ENCODE measurements at places on chromosomes 16 and 17.

- no peak for DNase-seq
Observed at GRCh38 chr17:79695797-79696609, 34.7 kb upstream of the ENPP7 start.

GRCh38 chr16:78386557-78387324, 287.3 kb downstream of the WWOX start:
- no peak for DNase-seq

- DNase-seq = no peak
Observed at GRCh38 chr17:79821331-79822095, 17.7 kb downstream of the CBX4 start.

DNA sequence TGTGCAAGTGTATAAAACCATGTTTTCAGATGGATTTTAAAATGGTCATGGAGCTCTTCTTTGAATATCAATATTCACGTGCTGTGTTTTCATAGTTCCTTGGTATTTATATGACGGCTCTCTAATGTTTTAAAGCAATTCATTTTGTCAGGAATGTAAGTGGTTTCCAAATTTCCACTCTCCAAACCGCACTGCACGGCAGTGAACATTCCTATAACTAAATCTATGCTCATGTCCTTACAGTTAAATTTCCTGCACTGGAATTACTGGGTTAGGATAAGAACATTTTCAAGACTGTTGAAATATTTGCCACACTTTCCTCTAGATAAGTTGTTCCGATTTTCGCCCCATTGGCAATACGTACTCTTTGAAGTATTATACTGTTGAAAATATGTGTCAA, 398.9 kb downstream of the PMP22 start:
- DNase-seq = no peak

GRCh38 chr17:1087381-1088241, 90.7 kb downstream of the TIMM22 start:
- peak; percentile 48 for DNase-seq

- DNase-seq = no peak
Observed at GRCh38 chr16:87628940-87629339, 26.6 kb downstream of the JPH3 start.

GRCh38 chr16:11092788-11093571, 148.6 kb downstream of the CLEC16A start:
- DNase-seq = no peak

DNA sequence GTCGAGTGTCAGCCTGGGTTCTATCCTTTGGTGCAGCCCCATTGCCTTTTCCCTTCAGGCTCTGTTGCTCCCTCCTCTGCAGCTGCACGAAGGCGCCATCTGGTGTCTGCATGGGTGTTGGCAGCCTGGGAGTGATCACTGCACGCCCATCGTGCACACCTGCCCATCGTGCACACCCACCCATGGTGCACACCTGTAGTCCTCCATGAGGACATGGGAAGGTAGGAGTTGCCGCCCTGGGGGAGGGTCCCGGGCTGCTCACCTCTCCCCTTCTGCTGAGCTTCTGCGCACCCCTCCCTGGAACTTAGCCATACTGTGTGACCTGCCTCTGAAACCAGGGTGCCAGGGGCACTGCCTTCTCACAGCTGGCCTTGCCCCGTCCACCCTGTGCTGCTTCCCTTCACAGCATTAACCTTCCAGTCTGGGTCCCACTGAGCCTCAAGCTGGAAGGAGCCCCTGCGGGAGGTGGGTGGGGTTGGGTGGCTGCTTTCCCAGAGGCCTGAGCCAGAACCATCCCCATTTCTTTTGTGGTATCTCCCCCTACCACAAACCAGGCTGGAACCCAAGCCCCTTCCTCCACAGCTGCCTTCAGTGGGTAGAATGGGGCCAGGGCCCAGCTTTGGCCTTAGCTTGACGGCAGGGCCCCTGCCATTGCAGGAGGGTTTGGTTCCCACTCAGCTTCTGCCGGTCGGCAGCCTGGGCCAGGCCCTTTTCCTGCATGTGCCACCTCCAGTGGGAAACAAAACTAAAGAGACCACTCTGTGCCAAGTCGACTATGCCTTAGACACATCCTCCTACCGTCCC, 2.9 kb downstream of the CTRL start:
- DNase-seq = no peak

- DNase-seq = no peak
Observed at GRCh38 chr17:76883744-76884525, 15.7 kb downstream of the MGAT5B start.

DNA sequence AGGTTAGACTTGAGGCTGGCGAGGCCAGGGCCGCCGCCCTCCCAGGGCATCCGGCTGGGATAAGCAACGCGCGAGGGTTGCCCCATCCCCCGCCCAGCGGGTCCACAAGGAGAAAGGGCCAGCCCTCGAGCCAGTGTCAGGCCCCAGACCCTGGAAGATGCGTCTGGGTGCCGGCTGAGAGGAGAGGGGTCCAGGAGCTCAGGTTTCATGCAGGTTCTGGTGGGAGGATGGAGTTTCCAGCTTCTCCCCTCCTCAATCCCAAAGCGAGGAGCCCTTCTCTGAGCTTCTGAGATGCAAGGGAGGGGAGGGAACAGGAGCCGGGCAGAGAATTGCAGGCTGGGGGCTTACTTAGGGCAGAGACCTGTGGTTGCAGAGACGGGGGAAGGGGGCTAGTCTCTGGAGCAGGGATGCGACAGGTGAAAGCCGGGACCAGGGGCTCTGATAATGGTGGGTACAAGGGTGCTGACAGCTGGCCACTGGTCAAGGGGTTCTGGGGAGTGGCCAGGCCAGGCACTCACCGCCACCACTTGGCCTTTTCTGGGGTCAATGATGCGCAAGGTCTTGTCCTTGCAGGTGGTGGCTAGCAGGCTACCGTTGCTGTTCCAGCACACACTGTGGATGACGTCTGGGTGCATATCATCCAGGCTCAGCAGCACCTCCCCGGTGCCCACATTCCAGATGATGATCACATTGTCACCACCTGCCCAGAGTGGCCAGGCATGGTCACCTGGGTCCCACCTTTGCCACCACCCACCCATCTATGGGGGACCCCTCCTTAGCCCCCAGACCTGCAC, 4.2 kb downstream of the CORO6 start:
- no peak for DNase-seq

DNA sequence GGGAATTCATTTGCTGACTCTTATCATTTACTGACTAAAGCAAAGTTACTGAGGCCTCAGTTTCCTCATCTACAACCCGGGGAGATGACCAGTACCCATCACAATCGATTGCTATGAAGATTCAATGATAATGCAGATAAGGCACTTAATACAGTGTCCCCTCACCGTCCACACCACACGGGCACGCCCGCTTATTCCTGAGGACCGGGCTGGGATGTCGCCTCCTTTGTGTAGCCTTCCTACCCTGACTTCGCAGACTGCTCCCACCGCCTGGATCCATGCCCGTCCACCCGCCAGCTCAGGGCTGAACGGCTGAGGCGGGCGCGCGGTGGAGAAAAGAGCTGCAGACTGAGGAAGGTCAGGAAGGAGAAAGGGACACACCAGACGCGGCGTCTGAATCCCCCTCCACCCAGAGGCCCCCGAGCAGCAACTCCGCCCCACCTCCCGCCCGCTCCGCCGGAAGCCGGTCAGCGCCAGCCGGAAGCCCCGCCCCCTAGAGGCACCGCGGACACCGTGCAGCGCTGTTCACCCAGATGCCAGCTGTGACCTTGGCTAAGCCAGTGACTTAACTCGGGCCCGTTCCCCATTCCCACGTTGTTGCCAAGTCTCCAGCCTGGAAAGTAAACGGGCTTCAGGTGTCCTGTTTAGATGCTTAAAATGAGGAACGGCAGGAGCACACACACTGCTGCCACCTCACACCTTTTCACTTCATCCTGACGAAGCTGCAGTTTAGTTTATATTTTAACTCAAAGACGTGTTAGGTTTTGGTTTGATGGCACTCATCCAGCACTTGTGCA, at the start of gene KRABD2:
Gene KRABD2 (minus strand): TSS at position 434 of the 797 bp plus-strand sequence.
- DNase-seq = peak; percentile 51

DNA sequence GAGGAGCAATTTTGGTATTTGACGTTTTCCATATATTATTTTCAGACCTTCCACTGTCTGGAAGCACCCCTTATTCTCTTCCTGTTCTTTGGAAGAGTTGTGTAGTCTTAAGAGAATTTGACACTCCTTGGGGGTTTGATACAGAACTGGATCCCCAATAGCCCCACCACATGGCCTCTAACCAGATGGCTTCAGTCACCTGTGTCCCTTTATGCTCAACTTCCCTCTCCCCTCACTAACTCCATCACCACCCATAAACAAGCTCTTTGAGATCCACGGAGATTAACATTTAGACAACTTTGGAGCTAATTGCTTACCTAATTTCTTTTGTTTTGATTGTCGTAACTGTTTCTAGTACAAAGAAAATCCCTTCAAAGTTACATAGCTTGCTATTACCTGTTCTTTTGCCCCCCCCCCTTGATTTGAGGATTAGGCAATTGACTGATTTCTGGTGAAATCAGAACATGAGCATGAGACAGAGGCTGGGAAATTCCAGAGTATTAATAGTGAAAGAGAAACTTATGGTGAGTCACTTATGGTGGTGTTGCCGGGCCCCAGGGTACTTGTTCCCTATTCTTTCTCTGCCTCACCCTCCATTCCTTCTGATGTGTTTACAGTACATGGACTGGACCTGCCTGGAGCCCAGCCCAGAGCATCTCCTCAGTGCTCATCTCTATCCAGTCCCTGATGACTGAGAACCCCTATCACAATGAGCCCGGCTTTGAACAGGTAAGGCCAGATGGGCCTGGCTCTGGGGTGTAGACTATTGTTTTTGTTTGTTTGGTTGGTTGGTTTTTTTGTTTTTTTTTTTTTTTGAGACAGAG, 7.5 kb downstream of the UBE2Z start:
- no peak for DNase-seq

DNA sequence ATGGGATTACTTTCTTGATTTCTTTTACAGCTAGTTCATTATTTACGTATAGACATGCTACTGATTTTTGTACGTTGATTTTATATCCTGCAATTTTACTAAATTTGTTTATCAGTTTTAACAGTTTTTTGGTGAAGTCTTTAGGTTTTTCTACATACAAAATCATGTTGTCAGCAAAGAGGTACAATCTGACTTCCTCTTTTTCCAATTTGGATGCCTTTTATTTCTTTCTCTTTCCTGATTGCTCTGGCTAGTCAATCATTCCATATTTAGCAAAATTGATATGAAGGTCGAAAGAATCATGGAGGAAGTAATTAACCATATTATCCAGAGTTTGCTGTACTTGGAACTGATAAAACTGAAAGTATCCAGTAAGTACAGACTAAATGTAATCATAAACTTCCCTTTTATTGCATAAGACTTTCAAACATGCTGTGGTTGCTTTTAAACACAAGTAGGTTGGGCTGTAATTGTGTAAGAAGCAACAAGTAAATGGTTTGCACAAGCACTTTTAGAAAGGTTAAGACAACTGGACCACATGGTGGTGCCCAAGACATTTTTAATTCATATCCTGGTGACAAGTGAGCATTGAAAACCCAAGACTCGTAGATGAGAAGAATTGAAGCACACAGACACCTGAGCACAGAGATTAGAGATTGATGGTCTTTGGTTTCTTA, 8.4 kb downstream of the GDE1 start:
- no peak for DNase-seq

DNA sequence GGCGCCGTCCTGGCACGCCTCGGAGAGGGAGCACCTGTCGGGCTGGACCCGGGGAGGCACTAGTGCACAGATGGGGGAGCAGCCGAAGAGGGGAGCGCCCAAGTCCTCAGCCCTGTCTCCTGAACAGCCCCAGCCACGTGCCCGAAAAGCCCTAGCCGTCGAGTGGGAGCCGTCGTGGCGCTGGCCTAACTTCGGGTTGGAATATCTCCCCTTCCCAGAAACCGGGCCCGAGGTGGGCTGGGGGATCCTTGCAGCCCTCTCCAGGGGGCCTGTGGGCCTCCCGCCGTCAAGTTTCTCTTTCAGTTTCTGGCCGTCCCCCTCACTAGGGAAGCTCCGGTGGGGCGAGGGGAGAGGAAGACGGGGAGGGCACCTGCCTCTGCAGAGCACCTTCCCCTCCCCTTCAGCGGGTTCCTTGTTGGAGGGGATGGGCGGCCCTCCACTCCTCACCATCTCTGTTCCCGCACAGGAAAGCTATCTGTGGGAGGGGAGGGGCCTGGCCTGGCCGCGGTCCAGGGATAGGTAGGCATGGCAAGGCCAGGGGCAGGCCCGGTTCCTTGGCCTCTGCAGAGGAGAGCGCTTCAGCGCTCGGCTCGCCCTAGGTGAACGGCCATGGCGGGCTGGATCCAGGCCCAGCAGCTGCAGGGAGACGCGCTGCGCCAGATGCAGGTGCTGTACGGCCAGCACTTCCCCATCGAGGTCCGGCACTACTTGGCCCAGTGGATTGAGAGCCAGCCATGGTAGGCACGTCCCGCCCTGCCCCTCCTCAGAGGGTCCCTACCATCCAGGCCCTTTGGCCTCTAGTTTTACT, 709 bp downstream of the STAT5A start:
- no peak for DNase-seq

DNA sequence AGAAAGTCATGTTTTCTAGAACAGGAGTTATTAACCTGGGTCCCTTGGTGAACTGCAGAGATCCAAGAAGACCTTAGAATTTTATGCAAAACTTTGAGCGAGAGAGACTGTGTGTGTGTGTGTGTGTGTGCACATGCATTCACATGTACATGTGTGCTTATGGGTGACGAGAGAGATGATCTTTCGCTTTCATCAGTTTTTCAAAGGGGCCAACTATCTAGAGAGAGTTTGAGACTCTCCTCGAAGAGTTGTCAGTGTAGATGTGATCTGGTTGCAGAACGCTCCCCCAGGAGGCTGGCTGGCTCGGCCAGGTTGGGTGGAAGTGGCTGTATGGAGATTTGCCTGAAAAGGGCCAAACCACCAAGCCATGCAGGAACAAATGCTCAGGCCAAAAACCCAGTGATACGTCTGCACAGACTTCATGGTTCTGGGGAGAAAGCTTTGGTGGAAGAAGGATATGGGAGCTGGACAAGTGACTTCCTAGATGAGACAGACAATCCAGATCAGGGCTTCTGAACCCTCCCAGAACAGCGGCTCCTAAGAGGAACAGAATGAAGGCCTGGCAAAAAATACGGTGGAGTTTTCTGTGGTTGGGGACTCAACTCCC, 6.1 kb downstream of the PIK3R5 start:
- DNase-seq = no peak

DNA sequence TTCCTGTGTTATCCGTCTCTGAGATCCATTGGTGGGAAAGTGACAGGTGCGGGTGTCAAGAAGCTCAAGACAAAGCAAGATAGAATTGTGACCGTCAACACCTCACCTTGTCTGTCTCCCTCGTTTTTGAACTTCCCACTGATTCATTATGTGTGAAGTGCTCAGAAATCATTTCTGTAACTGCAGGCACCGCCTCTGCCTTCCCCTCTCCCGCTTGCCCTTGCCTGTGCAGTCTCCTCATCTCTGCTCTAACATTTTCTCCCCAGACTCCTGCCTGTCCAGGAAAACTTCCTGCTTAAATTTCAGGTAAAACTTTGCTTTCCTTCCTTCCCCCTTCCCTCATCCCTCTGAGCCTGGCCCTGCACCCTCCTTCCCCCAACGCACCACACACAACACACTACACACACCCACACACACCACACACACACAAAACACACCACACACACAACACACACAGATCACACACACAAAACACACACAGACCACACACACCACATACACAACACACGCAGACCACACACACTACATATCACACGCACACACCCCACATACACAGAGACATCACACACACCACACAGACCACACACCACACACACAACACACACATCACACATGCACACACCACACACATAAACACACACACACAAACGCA, 25.7 kb downstream of the CALB2 start:
- DNase-seq = no peak

- no peak for DNase-seq
Observed at GRCh38 chr17:44914698-44915271, 515 bp downstream of the GFAP start.

All from thoracic aorta (tissue), 2 donors.